ENCODE measurements at places on chromosomes 1 and 21. TPM values are rescaled to one million over a fixed set of nuclear protein-coding genes. Genes with fewer than 3 reads are reported as not detected.

GRCh38 chr21:15446223-15446622 lies 283.6 kb upstream of the USP25 start:
- DNase-seq, result no peak

GRCh38 chr1:152756872-152757271 lies 953 bp upstream of the KPRP start:
- DNase-seq, result no peak

DNA sequence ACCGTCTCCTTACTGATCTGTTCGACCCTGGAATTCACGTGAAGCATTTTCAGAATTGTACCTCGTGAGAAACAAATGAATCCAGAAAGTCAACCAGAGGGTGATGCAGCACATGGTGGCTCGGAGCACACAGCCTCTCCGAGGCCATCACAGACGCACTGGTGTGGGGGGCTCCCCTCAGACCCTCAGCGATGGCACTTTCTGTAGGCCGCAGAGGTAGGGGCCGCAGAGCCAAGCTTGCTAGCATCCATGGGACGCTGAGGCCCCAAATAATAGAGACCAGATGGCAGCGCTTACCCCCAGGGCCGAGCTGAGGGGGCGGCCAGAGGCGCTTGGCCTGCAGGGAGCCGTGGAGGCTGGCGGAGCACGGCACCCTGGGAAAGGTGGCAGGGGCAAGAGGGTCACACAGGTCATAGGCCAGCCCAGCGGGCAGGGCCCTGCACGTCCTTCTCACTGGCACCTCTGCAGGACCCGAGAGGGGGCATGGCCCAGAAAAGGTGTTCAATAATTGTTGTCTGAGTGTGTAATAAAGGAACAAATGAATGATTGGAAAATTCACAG lies 28.1 kb upstream of the COL6A2 start:
- peak; percentile 74 for DNase-seq

GRCh38 chr1:52899445-52899894 lies 22.1 kb downstream of the ECHDC2 start:
- no peak for DNase-seq

DNA sequence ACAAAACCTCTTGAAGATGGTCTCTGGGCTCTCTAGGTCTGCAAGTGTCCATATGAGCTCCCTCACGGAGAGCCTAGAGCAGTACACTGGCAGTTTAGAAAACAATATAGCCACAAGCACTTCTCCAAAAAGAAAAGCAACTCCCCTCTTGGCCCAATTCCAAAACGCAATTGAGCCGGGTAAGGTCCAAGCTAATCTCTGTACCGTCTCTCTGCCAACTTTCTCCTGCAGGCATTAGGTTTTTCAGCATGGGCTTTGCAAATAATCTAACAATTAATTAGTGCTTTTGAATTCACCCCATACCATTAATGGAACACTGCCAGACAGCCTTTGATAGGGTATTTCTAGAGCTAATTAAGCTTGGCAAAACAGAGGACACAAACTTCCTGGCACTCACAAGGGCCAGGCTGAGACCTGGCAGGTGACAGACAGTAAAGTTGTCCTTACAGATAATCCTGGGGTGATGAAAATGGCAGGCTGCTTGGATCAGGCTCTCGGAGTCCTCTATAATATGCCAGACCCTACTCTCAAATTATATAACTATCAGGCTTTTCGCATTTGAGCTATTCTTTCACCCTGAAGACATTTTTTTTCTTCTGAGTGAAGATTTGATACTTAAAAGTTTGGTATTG lies 39.8 kb downstream of the TGFBR3 start:
- no peak for DNase-seq

DNA sequence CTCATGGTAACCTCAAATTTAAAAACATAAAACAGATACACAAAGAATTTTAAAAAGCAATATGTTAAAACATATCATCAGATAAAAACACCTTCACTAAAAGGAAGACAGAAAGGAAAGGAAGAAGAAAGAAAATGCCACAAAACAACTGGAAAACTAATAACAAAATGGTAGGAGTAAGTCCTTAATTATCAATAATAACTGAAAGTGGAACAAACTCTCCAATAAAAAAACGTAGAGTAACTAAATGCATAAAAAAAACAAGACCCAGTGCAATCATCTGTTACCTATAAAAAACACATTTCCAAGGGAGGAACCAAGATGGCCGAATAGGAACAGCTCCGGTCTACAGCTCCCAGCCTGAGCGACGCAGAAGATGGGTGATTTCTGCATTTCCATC lies 47.1 kb upstream of the ACADM start:
- no peak for DNase-seq

DNA sequence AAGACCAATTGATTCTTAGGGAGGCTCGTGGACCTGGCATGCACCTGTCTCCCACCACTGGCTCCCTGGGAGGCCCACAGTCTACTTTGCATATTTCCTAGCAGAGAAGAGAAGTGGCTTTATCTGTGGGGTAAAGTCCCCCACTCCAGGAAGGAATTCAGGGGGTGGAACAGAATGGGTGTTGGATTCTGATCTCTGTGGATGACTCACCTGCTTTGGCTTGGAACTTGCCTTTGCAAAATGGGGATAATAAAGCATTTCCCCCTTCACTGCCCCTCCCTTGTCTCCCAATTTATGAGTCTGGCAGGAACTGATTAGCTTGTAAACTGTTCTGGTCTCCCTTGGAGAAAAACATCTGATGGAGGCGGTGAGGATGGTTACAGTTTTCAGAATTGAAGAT lies 21.2 kb upstream of the OTUD3 start:
- DNase-seq, result no peak

- no peak for DNase-seq
Measured at GRCh38 chr1:172537366-172537765, 4.4 kb downstream of the SUCO start.

GRCh38 chr1:31111290-31111951 lies 45.9 kb upstream of the PUM1 start:
- DNase-seq, result no peak

DNA sequence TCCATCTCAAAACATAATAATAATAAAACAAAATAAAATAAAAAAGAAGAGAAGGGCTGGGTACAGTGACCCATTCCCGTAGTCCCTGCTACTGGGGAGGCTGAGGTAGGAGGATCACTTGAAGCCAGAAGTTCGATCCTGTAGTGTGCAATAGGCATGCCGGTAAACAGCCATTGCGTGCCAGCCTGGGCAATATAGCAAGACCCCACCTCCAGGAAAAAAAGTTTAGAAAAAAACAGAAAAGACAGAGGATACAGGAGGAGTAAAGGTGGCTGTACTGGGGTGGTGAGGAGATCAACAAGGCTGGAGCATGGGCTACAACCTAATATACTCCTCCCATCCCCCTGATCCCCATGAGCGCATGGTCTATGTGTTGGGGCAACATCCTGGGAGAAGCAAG lies 30.8 kb downstream of the PTAFR start:
- no peak for DNase-seq

GRCh38 chr1:209265301-209265700 lies 318.2 kb upstream of the CAMK1G start:
- no peak for DNase-seq

DNA sequence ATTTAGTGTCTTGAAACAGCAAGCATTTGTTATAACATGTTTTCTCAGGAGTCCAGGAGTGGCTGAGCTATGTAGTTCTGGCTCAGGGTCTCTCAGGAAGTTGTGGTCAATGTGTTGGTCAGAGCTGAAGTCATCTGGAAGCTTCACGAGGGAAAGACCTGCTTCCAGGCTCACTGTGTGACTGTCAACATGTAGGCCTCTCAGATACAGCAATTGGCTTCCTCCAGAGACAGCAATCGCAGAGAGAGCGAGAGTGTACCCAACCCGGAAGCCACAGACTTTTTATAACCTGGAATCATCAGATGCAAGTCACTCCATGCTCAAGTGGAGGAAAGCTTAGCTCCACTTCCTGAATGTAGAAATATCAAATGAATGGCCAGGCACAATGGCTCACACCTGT lies 40.9 kb downstream of the TNFRSF9 start:
- no peak for DNase-seq

DNA sequence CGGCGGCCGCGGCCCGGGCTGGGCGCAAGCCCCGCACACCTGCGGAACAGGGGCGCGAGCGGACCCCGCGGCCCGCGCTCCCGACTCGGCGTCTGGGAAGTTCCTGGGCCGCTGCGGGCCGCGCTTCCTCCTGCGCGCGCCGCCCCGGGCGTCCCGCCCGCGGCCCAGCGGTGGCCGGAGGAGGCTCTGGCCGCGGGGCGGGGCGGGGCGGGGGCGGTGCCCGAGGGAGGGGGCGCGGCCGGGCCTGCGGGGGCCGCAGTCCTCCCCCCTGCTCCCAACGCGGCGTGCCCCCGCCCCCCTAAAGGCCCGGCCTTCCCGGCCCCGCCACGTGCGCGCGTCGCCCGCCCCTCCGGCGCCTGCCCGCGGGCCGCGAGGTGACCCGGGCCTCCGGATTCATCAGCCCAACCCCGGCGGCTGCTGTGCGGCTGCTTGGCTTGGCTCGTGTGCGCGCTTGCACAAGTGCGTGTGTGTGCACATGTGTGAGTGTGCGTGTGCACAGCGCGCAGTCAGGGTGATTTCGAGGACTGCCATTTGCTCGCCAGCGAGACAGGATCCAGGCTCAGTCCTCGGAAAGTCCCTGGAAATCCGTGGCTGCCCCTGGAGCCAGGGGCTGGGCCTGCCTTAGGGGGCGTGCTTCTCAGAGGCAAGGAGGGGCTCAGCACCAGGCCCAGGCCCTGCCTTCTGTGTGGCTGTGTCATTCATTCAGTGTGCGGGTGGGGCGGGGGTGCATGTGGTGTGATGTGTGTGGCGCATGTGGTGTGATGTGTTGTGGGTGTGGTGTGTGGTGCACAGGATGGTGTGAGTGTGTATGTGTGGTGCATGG lies at the start of gene C2CD2:
TSS of gene C2CD2 (minus strand) at position 188 of the 823 bp plus-strand sequence. CDS start 370 bp downstream, outside the sequence.
- peak; percentile 92 for DNase-seq

DNA sequence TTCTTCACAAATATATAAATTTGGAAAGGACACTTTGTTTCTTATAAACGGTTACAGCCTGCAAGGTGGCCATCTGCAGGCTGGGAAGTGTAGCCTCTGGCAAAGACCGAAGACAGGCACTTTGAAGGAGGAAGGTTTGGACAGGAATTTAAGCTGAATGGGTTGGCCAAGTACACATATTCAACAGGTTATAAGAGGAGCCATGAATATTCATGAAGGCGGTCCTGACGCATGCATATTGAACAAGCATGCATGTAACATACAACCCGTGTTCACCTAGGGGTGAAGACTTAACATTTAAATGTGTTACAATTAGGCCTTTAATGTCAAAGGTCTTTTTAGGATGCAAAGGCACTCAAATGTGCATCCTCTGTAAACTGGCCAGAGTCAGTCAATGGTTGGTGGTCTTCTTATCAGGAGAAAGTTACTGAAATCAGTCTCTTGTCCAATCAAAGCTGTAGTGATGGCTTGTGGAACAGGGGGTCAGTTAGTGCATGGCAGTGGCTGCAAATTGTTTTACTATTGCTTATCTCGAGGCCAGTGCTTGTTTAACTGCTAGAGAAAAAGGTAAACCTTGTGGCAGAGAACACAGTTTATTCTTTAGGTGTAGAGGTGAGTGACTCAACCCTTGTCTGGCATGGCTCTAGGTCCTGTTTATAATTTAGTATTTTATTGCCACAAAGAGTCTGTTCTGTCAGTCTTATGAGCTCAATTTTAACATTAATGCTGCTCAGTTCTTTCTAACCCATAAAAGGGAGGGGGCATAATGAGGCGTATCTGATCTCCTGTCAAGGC lies 70.3 kb upstream of the F3 start:
- no peak for DNase-seq

- no peak for DNase-seq
Measured at GRCh38 chr1:206419783-206420182, 50.5 kb upstream of the IKBKE start.

DNA sequence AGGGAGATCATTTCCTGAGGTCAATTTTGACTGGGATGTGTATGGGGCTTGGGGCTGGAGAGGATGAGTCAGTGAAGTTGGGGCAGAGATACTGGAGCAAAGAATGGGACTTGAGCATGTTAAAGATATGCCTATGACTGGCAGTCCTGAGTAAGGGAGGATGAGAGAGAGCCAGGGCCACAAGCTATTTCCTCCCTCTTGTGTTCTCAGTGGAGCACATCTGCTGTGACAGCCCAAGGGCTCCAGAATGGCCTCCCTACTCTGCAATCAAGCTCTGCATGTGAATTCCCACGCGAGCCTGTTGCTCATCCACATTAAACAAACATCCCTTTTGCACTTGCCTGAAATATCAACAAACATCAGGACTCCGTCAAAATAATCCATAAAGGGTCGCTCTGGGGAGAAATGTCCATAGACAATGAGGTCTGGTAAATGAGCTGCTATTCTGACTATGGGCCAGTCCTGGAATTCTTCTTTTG lies 9.2 kb downstream of the ADCY10 start:
- DNase-seq, result no peak

DNA sequence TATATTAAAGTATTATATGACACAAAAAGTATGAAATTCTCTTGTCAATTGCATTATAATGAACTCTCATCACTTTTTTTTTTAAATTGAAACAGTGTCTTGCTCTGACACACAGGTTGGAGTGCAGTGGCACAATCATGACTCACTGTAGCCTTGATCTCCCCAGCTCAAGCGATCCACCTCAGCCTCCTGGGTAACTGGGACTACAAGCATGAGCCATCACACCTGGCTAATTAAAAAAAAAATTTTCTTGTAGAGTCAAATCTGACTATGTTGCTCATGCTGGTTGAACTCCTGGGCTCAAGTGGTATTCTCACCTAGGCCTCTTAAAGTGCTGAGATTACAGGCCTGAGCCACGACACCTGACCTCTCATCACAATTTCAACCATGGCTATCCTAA lies 259.3 kb downstream of the S1PR1 start:
- no peak for DNase-seq

DNA sequence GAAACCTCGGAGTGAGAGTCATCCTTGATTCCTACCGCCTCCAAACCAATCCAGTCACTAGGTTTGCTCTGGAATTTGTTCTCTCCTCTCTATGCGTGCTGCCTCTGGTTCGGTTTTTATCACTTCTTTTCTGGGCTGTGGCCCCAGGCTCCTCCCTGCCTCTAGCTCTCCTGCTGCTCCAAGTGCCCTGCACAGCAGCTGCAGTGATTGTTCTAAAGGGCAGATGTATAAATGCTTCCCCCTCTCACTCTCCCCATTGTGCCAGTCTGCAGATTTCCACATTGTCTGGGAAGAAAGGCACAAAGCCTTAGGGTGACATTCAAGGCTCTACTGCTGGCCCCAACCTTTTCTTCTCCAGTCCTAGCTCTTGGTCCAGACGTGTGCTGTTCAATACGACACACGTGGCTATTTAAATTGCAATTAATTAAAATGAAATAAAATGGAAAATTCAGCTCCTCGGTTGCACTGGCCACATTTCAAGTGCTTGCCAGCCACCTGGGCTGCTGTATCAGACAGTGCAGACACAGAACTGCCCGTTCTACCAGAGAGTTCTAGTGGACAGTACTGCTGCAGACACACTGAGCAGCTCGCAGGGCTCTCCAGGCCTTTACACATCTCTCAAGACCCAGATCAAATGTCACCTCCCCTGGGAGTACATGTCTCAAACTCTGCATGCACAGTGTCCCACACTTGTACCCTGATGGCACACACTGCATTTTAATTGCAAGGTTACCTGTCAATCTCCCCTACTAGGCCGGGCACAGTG lies 12.4 kb downstream of the TRIM62 start:
- DNase-seq, result no peak

GRCh38 chr1:205802060-205802459 lies 10.9 kb downstream of the SLC41A1 start:
- no peak for DNase-seq

The RSPO1 gene
- total RNA-seq, result 3.1 TPM

The ZNF697 gene
- 11.0 TPM for total RNA-seq

The FMN2 gene
- total RNA-seq, result 0.48 TPM

The CELA2A gene
- 0.74 TPM for total RNA-seq

The HIVEP3 gene
- 19.9 TPM for total RNA-seq
